ENCODE measurements at places on chromosomes 2 and 18.

DNA sequence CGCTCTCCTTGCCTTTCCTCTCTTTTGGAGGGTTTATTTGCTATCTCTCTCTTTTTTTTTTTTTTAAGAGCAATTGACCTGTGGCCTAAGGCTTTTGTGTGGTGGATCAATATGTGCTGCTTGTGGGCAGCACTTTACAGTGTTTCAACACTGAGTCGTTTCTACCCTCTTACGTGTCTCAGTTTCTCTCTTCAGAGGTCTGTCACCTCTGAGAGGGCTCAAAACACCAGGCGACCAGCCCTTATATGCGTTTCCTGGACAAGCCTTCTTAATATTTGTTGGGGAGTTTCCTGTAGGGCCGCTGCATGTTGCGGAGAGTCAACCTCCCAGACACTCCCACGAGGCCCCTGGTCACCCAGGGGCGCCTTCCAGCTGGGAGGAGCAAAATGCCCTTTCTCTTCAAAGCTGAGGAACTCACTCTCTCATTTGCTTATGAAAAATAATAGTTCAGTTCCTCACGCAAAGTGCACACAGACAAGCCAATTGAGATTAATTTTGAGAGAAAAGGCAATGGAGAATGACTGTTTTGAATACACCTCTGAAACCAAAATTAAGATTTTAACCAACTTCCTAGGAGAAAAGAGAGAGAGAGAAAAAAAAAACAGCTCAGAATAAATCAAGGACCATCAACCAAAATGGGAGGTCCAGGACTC is 96.3 kb upstream of the B3GNT2 start:
- DNase-seq, result no peak

GRCh38 chr2:229531594-229531993 is 182.8 kb downstream of the DNER start:
- DNase-seq, result no peak

DNA sequence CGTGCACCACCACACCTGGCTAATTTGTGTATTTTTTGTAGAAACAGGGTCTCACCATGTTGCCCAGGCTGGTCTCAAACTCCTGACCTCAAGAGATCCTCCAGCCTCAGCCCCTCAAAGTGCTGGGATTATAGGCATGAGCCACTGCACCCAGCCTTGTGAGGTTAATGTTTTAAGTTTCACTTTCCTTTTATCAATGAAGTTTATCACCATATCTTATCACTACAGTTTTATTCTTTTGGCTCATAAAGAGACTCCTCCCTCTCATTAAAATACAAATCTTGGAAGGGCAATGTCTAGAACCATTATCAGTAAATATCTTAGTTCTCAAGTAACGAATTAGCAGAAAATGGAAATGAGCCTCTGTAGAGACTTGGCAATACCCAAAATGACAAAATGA is 173.8 kb downstream of the BCL11A start:
- DNase-seq, result no peak

- no peak for DNase-seq
Observed at GRCh38 chr2:136060416-136060815, 57.5 kb downstream of the CXCR4 start.

All from NCI-H1694 (cell line).